ENCODE measurements at places on chromosomes 1 and 21. TPM values are rescaled to one million over a fixed set of nuclear protein-coding genes. Genes with fewer than 3 reads are reported as not detected.

The B3GALT2 gene
- not detected for total RNA-seq

The MYOC gene
- total RNA-seq, result not detected

The GGPS1 gene
- total RNA-seq, result 17.9 TPM

The PCBP3 gene
- total RNA-seq, result 0.23 TPM

The GJA4 gene
- total RNA-seq, result not detected

The SOX13 gene
- total RNA-seq, result 6.1 TPM

The SLC9C2 gene
- not detected for total RNA-seq

The PHC2 gene
- total RNA-seq, result 136 TPM

The SPRR2A gene
- total RNA-seq, result 0.39 TPM

The FCER1A gene
- not detected for total RNA-seq

The ADORA1 gene
- total RNA-seq, result 0.31 TPM

The CD46 gene
- 102 TPM for total RNA-seq

The STRIP1 gene
- 20.0 TPM for total RNA-seq

The LCK gene
- 0.86 TPM for total RNA-seq

The NIBAN1 gene
- 29.3 TPM for total RNA-seq

The HTR1D gene
- total RNA-seq, result 0.27 TPM

The TGFB2 gene
- total RNA-seq, result 5.5 TPM

The HCRTR1 gene
- total RNA-seq, result not detected

The ARMH1 gene
- total RNA-seq, result not detected

The CFHR4 gene
- not detected for total RNA-seq

The CYP4X1 gene
- not detected for total RNA-seq

The MSH4 gene
- not detected for total RNA-seq
